ENCODE measurements at places on chromosomes 2 and 18.
A peak's percentile ranks its signal among the peaks of the same experiment; 100 is the strongest.

DNA sequence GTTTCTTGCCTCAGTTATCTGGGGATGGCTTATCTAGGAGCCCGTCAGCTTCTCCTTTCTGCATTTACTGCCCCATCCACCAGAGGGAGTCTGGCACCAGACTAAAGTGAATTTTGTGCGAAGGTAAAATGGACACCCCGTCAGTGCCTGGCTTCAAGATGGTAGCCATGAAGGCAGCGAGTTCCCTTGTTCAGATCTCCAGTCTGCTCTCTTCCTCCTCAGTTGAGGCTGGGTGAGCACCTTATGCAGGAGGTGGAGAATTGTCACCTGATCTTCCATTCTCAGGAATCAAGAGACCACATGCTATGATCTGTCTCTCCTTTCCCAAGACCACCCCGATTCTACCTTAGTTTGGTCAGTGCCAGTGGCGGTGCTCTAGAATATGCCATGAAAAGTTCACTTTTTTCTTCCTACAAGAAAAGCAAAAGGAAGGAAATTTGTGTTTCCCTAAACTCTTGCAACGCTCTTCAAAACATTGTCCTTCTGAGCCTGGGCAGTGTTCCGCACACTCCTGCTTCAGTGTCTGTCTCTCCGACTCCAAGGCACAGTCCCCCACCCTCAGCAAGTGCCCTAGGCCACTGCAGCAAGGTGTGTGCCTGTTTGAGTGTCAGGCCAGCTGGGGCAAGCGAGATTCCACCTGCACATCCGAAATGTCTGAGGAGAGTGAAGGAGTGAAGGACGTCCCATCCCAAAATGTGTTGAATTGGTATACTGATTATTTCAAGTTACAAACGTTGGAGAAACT is 168.6 kb downstream of the SS18 start:
- DNase-seq: peak; percentile 21

DNA sequence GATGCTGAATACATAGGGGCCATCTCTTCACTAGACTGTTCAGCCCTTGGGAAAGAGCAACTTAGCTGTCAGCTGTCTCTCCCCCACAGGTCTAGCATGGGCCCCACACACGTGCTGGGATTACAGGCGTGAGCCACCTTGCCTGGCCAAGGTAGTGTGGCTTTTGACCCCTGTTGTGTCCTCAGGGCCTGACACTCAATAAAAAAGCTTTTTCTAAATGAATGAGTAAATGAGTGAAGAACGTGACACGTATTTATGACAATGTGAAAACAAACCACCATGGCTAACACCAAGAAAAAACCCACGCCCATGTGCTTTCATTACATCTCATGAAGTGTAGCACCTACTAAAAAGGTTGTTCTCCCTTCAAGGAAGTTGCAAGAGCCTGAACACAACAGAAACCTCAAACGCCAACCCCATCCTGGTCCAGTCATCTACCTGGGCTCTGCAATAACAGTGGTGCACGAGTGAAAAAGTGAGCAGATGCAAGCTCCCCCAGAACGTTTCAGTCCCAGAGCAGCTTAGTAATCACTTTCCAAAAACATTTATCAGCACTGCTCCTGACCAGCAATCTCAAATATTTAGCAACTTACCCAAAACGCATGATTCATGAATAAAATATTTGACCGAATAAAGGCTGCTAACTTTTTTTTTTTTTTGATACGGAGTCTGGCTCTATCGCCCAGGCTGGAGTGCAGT is 3.4 kb downstream of the WDFY1 start:
- DNase-seq: no peak

GRCh38 chr2:65120990-65121693 is 8.8 kb downstream of the RAB1A start:
- no peak for DNase-seq

- no peak for DNase-seq
Observed at GRCh38 chr2:195534971-195535370, 122.1 kb upstream of the SLC39A10 start.

DNA sequence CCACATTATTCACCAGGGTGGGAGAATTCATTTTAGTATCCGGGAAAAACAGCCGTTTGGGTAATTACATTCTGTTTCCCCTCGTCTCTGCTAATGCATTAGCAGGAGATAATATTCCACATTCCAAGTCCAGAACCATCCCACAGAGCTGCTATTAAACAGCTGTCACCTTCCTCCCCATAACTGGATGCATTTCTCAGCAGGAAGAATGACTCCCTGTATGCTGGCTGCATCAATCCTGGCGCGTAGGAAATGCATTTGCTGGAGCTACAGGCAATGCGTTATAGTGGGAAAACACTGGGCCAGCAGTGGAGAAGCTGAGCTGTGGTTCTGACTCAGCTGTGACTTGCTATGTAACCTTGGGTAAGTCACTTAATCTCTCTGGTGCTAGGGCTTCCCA is 246.0 kb downstream of the CLIP4 start:
- DNase-seq: no peak

GRCh38 chr2:100142393-100142792 is at the start of gene AFF3:
Gene AFF3, minus strand, starts transcription at chr2:100142590. Its CDS starts 38,136 bp downstream, at chr2:100104454.
- DNase-seq: peak; percentile 1

- no peak for DNase-seq
Observed at GRCh38 chr2:44936715-44937687, 4.5 kb upstream of the SIX3 start.

DNA sequence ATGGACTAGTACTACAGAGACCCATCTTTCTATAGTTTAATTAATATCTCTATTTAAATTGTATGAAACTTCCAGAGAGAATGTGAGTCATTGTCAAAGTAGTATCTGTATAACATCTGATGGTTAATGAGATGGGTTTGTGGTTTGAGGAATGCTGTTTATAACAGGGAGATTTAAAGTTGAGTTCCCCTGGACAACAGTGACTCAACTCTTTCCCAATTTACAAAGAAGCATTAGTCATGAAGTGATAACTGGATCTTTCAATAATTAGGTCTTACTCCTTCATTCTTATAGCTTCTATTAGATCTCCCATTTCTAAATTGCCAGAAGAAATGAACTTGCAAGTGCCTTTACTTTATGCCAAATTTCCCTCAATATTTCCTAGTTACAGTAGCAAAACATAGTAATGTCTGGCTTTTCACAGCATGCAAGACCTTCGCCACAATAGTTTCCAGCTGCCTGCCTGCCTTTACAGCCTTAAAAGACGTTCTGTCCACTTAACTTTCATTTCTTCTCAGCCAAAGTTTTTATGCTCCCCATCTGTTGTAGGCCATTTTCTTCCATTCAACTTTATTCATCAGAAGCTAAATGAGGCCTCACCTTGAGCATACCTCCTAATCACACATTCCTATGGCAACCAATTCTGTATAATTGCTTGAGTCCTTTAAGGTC is 47.7 kb upstream of the WDR75 start:
- DNase-seq: no peak

- no peak for DNase-seq
Observed at GRCh38 chr2:9952286-9952737, 819 bp downstream of the GRHL1 start.

DNA sequence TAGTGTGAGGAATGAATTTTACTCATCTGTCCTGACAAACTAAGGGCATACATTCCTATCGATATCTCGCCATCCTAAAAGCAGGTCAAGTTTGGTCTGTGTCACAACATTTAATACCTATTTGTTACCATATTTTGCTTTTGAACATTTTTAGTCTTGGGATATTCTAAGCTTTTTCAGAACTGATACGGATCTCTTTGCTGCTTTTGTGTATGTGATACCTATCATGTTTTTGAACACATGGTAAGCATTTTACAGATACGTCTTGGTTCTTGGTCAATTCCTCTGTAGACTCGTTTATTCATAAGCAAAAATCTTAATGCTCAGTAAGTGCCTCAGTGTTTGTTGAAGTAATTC is 592 bp downstream of the ZNF397 start:
- no peak for DNase-seq

- no peak for DNase-seq
Observed at GRCh38 chr18:35998967-35999366, 26.5 kb downstream of the RMP24 start.

- DNase-seq: no peak
Observed at GRCh38 chr2:109352898-109353689, 224.1 kb downstream of the SH3RF3 start.

DNA sequence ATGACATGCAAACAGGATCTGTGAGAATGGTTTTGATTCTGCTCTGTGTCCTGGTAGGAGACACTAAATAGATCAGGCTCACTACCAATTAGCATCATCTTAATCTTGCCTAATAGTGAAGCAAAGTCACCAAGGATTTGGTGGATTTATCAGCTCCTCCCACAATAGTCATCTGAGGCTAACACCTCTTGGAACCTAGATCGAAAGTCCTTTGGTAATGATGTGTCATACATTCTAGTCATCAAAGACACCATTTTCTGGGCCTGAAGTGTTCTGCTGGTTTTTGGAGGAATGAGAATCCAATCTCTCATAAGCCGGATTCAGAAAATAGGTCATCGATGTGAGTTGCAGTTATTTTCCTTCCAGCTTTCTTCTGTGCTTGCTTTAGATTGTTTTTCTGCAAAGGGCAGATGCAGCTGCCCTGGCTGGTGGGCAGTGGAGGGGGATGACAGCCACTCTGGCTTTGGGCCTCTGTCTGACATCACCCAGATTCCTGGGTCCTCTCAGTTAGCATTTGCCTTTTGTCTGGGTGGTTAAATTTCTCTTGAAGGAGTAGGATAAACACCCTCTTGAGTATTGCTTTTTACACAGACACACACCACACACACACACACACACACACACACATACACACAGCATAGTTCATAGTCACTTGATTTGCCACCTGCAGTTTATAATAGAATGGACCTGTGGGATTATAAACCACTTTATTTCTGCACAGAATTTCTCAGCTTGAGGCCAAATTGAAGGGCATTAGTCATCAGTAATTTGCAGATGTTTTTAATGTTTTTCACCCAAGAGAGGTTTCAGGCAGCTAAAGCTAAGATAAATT is at the start of gene MYO3B:
Gene MYO3B (plus strand): TSS at position 198 of the 832 bp plus-strand sequence. CDS start 141 bp downstream, at position 339.
- no peak for DNase-seq

GRCh38 chr2:120680136-120680761 is 55.4 kb upstream of the GLI2 start:
- DNase-seq: peak; percentile 55

GRCh38 chr18:39506581-39507330 is 1941.2 kb upstream of the CELF4 start:
- DNase-seq: no peak

DNA sequence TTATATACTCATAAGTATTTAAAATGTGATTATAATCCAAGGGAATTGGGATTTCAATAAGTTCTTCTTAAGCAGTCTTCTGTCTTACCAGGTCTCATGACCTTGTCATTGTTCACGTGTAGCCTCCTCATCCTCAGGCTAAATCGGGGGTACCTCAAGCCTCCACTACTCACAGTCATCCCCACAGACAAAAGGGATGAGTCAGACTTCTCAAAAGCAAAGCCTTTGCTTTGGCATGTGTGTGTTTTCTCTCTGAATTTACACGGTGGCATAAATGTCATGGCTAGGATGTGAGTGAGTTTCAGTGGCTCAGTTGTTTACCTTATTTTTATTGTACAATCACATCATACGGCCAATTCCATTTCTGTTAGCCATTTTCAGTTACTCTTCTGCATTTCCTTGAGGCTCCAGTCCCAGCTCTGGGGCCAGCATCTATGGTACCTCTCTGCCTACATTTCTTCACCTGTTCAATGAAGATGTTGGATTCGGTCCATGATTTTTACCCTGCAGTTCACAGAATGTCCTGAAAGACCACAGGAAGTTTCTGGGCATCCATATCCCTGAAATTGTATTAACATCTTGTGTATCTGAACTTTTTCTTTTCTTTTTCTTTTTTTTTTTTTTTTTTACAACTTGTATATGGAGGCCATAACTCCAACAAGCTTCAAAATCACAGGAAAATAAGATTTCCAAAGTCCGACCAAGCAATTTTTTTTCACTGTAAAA is 195.3 kb downstream of the FHOD3 start:
- no peak for DNase-seq

DNA sequence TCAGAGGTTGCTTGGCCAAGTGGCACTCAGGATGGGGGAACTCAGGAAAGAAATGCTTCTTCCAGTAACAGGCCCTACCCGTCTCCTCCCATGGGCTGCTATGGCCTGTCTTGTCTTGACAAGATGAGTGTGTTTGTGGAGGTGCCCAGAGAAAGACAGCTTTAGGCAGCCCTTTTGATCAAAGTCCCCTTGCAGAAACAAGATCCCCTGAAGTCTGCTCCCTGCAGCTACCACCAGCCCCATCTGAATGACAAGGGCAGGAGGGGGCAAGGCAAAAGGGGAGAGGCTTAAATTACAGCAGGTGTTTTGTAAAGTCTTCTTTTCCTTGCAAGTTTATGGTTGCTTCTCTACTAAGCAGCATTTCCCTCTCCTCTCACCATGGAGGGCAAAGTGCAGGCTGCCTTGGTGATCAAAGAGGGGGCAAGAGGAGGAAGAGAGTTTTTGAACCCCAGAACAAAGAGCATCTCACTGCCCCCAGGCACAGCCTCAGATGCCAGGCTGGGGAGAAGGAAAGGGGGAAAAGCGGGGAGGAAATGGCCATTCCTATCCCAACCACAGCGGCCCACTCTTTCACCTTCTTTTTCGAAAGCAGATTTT is 6.7 kb downstream of the EVA1A start:
- DNase-seq: no peak

DNA sequence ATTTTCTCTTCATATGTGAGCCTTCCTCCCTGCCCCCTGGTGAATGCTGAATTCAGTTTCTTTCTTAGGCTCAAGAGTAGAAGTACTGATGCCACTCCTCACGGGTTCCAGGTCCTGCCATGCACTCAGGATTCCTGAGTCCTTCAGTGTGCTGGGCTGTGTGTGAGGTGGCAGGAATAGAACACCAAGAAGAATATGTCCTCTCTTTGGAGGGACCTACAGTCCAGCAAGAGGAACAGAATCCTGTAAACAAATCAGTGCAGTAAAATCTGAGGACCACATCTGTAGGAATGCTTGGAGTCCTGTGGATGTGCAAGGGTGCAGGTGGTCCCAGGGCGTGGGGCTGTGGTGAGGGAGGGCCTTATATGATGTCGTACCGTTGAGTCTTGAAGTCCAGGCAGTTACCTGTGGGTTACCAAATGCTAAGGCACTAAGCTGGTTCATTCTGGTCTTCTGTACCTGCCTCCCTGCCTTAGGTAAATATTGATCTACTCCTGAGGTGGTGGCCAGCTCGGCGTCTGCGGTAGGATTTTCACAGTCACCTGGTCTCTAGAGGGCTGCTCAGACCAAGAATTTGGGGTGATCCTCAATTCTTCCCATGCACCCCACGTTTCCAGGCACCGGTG is 5.5 kb downstream of the ASAP2 start:
- DNase-seq: no peak

- no peak for DNase-seq
Observed at GRCh38 chr2:238851761-238852160, 3.9 kb downstream of the TWIST2 start.

DNA sequence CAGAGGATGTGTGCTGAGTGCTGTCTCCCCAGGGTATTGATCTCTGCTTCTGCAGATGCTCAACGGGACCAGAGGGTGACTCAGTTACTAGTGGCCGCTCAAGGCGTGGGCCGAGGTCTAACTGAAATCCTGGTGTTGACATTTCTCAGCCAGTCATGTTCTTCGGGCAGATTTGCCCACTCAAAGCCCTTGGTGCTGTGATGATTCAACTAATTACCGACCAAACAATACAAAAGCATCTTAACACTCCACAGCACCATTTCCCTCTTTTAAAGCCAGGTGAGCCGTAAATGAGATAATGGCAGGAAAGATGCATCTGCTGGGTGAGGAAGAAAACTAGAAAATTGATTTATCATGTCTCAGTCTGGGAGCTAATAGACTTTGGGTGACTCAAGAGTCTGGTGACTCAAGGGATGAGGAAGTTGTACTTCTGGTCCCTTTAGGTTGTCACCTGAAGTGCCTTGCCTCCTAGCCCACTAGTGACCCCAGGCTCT is 32.7 kb upstream of the PRLH start:
- DNase-seq: no peak

- DNase-seq: no peak
Observed at GRCh38 chr2:121242175-121242875, 42.7 kb downstream of the TFCP2L1 start.

GRCh38 chr2:170973492-170974303 is 44.6 kb downstream of the GORASP2 start:
- peak; percentile 75 for DNase-seq

Measured in T-helper 1 cell (primary cell).